ENCODE measurements at places on chromosomes 1 and 21.

- no peak for DNase-seq
Observed at GRCh38 chr1:221230605-221231004, 351.4 kb downstream of the HLX start.

DNA sequence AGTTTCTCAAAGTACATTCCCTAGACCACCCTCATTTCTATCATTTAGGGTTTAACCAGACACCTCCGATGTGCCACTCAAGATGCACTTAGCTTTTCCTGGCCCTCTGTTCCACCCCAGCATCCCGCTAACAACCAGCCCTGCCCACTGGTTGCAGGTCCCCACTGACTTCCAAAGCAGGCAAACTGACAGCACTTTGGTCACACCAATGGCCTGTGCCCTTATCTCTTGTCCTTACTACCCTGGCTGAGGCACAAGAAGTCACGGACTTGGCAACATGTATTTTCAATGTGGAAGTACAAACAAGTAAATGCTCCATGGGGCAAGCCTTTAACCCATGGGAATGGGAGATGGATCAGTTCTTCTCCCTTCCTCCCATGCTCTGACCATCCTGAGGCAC is 357.1 kb downstream of the OMA1 start:
- no peak for DNase-seq

DNA sequence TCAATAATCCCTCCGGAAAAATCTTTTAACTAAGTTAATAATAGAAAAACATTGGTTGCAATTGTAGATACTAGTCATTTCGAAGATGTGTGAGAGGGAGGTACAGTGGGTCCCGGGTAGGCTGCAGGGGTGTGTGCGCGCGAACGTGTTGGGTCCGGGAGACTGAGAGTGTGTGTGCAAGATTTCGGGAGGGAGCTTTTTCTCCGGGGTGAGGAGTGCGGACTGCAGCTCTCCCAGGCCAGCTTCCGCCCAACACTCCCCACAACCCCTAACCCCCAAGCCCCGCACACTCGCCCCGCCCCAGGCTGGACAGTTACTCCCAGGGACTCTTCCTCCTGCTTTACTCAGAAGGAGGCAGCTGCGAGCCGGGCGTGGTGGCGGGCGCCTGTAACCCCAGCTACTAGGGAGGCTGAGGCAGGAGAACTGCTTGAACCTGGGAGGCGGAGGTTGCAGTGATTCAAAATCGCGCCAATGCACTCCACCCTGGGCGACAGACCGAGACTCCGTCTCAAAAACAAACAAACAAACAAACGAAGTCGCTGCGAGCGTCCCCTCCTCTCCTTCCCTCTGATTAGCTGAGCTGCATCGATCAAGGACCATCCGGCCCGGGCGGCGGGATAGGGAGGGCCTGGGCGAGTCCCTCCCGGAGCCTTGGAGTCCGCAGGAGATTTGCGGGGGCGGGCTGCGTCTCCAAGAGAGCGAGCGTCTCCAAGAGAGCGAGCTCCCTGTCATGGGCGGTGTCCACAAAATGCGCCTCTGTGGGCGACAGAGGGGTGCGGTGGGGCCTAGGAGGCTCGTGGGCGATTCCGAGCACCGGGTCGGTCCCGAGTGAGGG is 28.3 kb upstream of the PPM1J start:
- DNase-seq, result no peak

GRCh38 chr21:45304945-45305344 is 17.2 kb upstream of the POFUT2 start:
- no peak for DNase-seq

DNA sequence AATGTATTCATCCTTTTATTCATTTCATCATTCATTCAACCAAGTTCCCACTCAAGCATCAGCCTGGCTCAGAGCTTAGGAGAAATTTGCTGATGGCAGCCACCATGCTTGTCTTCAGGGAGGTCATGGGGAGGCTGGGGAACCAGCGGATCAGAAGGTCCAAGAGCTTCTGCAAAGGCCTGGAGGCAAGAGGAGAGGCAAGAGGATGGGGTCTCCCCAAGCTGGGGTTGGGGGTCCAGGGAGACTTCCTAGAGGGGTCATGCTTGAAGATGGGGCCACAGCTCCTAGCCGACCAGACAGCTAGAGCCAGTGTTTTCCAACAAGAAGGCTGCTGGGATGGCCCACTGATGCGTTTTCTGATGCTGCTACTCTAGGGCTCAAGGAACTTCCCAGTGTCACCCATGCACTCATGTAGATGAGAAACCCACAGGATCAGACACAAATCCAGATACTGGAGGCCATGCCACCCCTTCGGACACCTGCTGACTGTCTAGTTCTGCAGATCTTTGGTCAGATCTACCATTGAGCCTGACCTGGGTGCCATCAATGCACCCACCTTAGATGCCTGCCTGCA is 315.2 kb downstream of the AJAP1 start:
- no peak for DNase-seq

DNA sequence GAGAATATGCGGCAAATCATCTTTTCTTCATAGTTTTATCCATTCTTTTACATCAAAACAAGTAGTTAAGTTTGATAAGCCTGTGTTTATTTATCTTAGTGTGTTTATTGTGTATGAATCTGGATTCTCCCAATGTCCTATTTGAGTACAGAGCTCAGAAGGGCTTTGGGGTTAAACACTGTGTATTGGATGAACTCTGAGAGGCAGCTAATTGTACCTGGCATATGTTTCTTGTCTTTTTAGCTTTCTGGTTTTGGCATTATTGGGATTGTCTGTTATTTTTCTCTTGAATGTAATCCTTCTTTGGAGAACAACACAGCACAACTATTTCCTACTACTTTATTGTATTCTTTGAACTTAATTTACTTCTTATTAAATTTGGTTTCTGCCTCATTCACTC is 906.9 kb downstream of the ADGRL2 start:
- DNase-seq, result no peak

- no peak for DNase-seq
Observed at GRCh38 chr1:226061068-226061840, 1.3 kb upstream of the H3-3A start.

- peak; percentile 85 for DNase-seq
Observed at GRCh38 chr1:2585318-2586092, 1.1 kb upstream of the PRXL2B start.

DNA sequence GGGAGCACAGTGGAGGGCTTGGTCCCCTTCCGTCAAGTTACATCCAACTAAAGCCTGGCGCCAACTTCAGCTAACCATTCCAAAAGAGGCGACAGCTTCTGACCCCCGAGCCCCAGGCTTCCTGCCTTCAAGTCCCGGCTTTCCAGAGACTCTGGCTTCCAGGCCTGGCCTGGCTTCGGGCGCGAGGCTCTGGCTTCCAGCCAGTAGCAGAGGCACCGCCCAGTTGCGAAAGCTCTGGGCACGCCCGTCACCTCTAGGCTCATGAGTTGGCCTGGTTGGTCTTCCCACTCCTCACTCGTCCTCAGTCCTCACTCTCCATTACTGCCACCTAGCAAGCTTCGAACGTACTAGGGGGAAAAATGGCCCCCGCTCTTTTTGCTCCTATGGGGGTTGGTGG is 30.0 kb upstream of the C1orf185 start:
- DNase-seq, result no peak

DNA sequence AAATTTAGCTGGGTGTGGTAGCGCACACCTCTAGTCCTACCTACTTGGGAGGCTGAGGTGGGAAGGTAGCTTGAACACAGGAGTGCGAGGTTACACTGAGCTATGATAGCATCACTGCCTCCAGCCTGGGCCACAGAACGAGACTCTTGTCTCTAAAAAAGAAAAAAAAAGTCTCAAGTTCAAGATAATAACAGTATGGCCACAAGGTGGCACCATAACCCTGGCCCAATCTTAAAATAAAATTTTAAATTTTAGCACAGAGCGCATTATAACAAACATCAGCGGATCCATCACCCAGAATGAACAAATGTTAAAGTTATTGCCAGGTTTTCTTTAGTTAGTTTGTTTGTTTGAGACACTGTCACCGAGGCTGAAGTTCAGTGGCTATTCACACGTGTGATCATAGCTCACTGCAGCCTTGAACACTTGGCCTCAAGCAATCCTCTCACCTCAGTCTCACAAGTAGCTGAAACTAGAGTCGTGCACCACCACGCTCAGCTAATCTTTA is 2.9 kb upstream of the HTR6 start:
- DNase-seq, result peak; percentile 22

Data from CD4-positive, alpha-beta T cell treated with Interferon alpha-2 for 1 hour (primary cell).